ENCODE measurements at places on chromosomes 16 and 17.
A peak's percentile ranks its signal among the peaks of the same experiment; 100 is the strongest.

GRCh38 chr17:80920441-80920840 is 71.2 kb upstream of the CHMP6 start:
- DNase-seq: no peak

DNA sequence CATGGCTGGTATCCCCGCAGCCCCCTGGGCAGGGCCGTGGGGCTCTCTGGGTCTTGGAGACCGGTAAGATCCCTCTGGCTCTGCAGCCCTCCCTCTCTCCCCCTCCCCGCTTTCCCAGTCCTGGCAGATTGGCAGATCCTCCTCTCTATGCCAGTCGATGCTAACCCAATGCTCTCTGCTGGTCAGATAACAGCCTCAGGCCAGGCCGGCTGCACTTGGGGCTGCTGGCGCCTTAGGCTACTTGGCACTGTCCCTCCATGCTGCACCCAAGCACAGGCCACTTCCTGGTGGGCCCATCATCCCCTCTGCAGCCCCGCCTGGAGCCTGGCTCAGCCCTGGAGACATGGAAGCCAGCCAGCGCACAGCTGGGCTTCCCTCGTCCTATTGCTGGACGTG is 81.7 kb downstream of the RTN4RL1 start:
- DNase-seq: no peak

- no peak for DNase-seq
Observed at GRCh38 chr16:4273858-4274311, 1.1 kb upstream of the TFAP4 start.

DNA sequence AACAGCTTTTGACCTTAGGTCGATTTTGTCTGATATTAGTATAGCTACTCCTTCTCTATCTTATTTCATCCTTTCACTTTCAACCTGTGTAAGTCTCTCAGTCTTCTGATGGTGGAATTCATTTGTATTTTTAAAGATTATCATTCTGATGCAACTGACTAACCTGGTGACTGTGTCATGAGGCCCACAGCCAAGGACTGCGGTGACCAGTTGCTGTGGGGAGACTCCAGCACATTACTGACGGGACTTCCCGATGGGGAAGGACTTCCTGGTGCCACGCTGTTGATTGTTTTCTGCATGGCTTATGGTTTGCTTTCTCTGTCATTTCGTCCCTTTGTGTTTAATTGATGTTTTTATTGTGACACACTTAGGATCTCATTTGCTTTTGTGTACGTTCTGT is 34.2 kb downstream of the RMI2 start:
- DNase-seq: no peak

- DNase-seq: no peak
Observed at GRCh38 chr17:81230043-81230820, 7.5 kb upstream of the CEP131 start.

DNA sequence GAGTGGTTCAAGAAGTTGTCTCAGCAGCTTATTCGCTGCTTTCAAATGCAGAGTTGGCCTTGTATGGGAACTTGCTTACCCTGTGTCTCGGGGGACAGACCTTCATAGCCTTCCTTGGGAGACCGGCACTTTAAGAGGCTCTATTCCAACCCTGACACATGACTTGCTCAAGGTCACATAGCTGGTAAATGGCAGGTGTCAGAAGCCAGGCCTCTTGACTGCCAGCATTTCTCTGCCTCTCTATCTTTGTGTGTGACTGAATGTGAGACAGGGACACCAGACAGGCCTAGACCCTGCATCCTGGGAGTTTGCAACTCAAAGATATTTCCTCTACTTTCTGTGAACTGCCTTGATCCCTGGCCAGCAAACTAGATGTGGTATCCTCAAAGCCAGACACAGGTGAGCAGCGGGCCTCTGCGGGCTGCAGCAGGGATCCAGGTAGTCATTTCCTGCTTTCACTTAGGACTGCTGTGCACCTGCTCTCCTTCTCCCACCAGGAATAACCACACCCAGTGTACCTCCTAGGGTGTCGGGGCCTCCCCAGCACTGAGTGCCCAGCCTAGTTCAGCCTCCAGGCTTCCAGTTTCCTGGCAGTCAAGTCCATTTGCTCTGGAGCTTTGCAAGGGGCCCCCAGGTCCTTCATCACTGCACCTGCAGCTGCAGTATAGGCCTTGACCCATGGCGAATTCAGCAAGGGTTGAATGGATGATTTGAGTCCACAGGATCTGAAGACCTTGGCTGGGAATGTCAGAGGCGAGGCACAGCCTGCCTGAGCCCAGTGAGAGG is 116.6 kb upstream of the TNRC6C start:
- no peak for DNase-seq

DNA sequence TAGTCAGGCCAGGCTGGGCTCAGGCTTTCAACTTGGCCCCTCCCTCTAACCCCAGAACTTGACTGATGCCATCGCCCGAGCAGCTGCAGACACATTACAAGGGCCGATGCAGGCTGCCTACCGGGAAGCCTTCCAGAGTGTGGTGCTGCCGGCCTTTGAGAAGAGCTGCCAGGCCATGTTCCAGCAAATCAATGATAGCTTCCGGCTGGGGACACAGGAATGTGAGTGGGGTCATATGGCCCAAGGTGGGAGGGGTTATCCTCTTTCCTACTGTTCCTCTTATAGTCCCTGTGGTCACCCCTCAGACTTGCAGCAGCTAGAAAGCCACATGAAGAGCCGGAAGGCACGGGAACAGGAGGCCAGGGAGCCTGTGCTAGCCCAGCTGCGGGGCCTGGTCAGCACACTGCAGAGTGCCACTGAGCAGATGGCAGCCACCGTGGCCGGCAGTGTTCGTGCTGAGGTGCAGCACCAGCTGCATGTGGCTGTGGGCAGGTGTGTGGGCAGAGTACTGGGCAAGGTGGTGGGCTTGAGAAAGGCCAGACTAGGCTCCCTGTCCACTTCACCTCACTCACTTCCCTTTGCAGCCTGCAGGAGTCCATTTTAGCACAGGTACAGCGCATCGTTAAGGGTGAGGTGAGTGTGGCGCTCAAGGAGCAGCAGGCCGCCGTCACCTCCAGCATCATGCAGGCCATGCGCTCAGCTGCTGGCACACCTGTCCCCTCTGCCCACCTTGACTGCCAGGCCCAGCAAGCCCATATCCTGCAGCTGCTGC is 2.1 kb upstream of the NRN1L start:
- no peak for DNase-seq

GRCh38 chr16:56625140-56625942 is at the start of gene MT1E:
MT1E (plus strand) TSS chr16:56625781; CDS start chr16:56625852, 71 bp downstream.
- DNase-seq: peak; percentile 44

- no peak for DNase-seq
Observed at GRCh38 chr17:32936186-32936893, 8.4 kb downstream of the TMEM98 start.

- no peak for DNase-seq
Observed at GRCh38 chr17:28141313-28141712, 98.8 kb downstream of the NLK start.
